ENCODE measurements at places on chromosomes 7 and 10. TPM values are rescaled to one million over a fixed set of nuclear protein-coding genes. Genes with fewer than 3 reads are reported as not detected.

- no peak for DNase-seq
Measured at GRCh38 chr10:103884681-103885139, 29.3 kb upstream of the SH3PXD2A start.

GRCh38 chr7:141463986-141464385 lies 87.2 kb upstream of the AGK start:
- DNase-seq, result no peak

DNA sequence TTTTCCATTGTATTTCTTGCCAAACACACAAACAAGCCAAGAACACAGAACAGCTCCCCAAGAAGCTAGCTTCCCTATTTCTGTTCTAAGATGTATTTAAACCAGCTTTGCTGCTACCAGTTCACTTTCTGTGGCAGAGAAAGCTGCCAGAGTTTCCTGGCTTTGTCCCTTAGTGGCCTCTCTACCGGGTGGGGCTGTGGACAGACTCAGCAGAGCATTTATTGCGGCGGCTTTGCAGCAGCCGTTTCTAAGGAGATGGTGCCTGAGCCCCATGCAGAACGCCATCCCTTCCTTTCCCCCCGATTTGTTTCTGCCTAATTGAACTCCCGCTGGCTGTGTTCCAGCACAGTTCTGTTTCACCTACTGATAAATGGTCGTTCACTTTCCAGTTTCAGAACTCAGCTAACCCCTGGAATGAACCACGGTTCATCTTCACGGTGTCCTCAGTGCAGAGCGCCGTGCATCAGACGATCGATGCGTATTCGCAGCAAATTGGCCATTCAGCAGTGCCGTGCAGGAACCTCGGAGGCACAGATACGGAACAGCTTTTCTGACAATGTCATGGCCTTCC lies 33.8 kb upstream of the SFMBT2 start:
- DNase-seq, result no peak

- no peak for DNase-seq
Measured at GRCh38 chr10:52659085-52659484, 113.5 kb downstream of the MBL2 start.

DNA sequence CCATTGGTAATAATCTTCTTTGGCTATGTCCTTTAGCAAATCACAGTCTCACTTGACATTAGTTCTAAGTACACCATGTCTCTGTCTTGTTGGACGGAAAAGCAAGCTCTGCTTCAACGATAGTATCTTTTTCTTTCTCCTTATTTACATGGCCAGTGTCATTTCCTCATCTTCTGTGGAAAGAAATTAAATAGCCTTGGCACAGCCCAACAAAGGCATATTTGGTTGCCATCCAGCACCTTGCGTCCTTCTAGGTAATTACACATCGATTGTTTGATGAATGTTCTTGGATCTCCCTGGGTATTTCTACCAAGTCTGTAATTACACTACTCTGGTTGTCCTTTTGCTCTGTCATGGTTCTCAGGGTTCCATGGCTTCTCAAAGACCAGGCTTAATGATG lies 183.1 kb downstream of the CHN2 start:
- DNase-seq, result no peak

Gene STEAP1B
- not detected for total RNA-seq

Gene CRHR2
- not detected for total RNA-seq

DNA sequence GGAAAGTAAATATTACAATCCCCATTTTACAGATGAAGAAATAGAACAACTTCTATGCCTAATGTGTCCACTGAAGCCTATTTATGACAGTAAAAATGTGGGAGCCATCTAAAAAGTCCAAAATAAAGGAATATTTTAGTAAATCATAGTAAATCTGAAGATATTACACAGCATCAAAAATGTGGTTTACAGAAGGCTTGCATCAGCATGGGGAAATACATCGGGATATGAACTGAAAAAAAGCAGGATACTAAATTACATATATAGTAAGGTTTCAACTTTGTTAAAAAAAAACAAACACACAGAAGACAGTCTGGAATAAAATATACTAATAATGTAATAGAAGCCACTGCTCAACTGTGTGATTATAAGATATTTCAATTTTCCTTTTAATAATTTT lies 20.8 kb downstream of the CPA1 start:
- no peak for DNase-seq

Measured in CD4-positive, CD25-positive, alpha-beta regulatory T cell (primary cell).